ENCODE measurements at places on chromosomes 2 and 18.

GRCh38 chr2:221610255-221610654, 38.2 kb upstream of the EPHA4 start:
- DNase-seq: no peak

GRCh38 chr2:152464851-152465470, 130.0 kb downstream of the FMNL2 start:
- DNase-seq: no peak

DNA sequence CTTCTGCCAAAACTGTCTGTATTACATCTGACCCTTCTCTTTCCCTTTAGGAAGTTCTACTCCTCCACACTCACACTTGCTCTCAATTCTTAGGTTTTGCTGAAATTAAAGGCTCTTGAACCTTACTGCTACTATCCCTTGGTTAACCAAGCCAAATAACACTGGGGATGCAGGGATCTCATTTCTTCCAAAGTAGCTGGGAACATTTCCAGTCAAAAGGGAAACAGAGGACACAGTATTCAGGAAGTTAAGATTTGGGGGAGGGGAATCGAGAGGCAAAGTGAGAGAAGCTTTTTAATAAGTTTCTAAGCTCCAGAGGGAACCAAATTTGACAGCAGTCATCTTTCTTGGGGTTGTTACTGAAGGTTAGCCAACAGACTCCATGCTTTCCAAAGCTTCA, 6.2 kb downstream of the SEPTIN2 start:
- DNase-seq: no peak

DNA sequence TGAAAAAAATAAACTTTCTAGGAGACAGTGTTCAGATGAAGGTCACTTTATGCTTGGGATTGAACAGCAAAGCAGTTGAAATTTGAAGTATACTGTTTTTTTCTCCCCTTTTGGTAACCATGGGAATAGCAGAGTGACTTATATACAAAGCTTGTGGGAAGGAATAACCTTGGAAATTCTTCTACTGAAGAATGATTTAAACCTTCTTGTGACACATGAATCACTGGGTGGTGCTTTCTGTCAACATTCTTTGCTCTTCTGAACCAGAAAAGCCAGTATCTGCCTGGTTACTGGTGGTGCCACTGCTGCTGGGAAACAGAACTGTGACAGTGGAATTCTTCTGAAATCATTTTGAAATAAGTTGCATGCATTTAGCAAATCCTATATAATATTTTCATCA, 39.4 kb upstream of the RND3 start:
- peak; percentile 96 for DNase-seq

GRCh38 chr2:181658444-181658843, 1.5 kb upstream of the CERKL start:
- DNase-seq: no peak

DNA sequence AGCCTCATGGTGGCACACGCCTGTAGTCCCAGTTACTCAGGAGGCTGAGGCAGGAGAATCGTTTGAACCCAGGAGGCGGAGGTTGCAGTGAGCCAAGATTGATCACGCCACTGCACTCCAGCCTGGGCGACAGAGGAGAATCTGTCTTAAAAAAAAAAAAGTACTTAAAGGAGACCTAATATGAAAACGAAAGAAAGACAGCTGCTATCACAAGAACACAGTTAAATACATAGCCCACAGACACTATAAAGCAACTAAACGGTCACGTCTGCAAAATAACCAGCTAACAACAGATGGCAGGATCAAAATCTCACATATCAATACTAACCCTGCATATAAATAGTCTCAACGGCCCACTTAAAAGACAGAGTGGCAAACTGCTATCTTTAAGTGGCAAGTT, 43.9 kb upstream of the TACR1 start:
- no peak for DNase-seq

GRCh38 chr2:234133004-234133403, 82.5 kb downstream of the SPP2 start:
- DNase-seq: no peak

DNA sequence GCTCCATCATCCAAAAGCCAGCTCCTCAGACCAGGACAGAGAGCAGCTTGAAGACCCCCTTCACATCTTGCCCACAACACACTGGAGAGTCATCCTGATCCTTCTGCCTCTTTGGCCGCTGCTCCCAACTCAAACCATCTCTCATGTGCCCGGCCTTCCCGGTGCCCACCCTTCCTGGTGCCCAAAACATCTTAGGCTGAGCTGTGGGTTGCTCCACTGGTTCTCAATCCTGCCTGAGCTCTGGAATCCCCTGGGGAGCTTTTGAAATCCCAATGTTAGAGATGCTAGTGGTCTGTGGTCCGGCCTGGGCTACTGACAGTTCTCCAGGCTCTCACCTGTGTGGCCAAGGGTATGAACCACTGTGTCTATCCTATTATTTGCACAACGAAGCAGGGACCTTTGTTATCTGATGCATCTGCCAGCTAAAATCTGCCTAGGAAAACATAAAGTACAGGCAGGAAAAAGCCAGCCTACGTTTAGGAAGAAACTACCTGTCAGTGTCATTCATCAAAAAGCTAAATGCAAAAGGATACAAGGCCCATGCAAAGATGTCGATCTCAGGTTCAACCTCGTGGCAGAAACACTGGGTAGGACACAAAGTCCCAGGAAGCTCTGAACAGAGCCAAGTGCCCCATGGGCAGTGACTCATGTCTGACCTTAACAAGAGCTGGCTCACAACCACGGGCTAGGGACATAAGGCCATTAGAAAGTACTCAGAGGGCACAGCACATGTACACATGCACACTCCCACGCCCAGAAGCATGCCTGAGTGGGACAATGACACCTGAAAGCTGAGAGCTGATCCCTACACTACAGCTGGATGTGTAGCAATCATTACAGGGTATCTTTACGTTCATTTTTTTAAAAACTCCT, 30.8 kb downstream of the TBC1D8 start:
- DNase-seq: peak; percentile 64

- DNase-seq: no peak
These were observed 63.4 kb upstream of the CYP20A1 start for GRCh38 chr2:203175371-203175770.

GRCh38 chr18:388200-388599, 112.3 kb downstream of the COLEC12 start:
- DNase-seq: no peak

DNA sequence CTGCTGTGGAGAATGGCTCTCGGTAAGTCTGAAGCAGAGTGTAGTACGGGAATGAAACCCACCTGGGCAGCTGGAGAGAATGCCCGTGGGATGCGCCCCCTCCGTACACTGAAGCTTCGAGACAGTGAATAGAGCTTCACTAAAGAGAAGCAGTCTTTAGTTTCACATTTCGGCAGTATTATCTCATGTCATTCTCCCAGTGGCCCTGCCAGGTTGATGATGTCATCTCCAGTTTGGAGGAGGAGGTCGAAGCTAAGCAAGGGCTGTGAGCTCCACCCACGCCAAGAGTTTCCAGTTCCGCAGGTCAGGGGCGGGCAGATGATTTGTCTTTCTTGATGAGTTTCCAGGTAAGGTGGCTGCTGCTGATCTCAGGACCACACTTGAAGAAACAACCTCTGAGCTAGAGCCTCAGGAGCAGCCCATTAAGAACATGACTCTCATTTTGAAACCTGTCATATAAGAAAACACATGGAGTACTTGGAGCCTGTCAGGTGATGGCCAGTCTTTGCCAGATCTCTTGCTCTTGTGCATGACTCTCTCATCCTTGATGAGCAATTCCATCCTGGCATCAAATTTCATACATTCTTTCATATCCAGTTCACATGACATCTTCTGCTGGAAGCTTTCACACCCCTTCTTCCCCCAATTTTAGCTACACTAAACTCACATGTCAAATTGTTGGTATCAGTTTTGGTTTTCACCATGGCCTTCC, 475.0 kb downstream of the RNF144A start:
- DNase-seq: no peak

DNA sequence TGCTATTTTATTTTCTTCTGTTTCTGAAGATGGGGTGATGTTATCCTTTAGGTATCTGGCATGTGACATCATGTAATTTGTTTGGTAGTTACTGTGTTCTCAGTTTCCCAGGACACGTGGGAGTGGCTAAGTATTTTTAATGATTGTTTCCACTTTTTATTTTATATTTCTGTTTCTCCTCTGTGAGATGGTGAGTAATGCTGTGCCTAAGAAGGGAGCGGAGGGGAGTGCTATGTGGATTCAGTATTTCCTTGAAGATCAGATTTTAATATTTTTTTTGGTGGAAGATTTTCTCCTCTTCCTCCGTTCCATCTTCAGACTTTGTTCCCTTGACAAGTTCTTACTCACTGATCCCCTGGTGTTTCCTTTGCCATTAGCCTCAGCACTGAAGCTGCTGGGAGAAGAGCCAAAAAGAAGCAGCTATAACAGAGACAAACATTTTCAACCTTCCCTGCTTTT, 180.0 kb upstream of the MMADHC start:
- no peak for DNase-seq

GRCh38 chr2:127454595-127455565, 36.7 kb downstream of the PROC start:
- no peak for DNase-seq

GRCh38 chr2:129071531-129071930, 752.9 kb upstream of the HS6ST1 start:
- peak; percentile 48 for DNase-seq

- DNase-seq: no peak
These were observed 137.1 kb downstream of the LTBP1 start for GRCh38 chr2:33083699-33084387.

GRCh38 chr18:9474108-9474982, 968 bp upstream of the RALBP1 start:
- peak; percentile 36 for DNase-seq

DNA sequence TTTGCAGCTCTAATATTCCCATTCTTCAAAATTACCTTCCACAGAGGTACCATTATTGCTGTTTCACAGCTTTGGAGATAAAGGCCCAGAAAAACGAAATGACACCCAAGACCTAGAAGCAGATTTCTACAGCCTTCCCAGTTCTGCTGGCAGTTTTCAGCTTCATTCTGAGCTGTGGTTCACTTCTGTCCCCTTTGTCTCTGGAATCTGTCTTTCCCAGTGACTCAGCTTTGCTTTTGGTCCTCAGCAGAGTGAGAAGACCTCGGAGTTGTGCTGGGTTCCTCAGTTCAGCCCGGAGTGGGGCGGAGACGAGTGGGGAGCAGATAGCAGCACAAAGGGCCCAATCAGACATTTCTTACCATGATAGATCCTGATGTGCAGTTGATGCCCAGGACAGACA, 180.7 kb upstream of the CXCR4 start:
- no peak for DNase-seq

DNA sequence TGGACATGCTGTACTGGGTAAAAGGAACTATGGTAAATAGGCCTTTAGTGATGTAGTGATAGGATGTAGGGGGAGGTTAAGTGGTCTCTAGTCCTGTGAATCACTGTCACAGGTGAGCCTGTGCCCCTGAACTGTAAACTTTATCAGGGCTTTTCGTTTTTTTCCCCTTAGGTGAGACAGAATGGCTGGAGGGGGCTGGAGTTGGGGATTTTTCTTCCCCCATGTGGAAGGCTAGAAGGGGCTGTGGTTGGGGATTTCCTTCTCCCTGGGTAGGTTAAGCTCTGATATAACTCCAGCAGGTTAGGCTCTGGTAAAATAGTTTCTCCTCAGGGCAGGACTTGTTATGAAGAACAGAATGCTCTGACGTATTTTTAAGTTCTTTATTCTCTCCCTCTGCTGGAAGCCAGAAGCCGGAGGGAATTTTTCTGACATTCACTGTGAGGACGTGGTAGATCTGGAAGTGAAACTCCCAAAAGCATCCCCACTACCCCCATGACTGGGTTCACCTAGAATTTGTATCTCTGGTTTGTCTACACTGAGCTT, 28.5 kb downstream of the PIKFYVE start:
- DNase-seq: peak; percentile 8
